ENCODE measurements at places on chromosomes 5 and 9.

DNA sequence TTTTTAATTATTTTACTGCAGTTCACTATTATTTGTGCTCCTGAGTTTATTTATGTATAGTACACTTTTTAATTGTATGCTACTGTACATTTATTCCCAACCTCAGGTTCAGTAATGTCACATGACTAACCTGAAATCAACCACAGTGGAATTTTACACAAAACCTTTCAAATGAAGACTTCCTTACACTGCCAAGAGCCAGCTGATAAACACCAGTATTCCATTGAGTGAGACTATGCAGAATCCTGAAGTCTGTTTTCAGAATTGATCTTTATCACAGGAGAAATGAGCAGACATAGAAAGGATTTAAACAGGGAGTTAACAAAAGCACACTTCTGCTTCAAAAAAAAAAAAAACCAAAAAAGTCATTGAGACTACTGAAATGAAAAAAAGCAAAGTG is 219.5 kb downstream of the PRR16 start:
- DNase-seq: no peak

DNA sequence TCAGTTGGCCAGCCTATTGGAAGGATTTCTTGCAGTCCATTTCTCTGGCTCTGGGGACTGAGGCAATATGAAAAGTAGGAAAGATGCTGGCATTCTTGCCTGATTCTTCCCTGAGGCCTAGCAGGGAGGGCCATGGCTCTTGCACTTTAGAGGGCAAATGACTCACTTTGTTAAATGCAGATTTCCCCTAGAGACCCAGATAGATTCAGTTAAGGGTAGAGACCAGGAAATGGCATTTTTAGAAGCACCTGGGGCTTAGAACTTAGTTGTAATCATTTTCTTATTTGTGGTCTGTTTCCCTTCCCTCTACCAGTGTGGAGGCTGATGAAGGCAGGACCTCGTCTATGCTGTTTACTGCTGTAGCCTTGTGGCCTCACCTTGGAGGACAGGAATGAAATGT is 112.8 kb upstream of the NR3C1 start:
- no peak for DNase-seq

GRCh38 chr9:21875893-21876292 is 73.5 kb downstream of the MTAP start:
- no peak for DNase-seq

GRCh38 chr9:111113712-111114111 is 75.4 kb upstream of the LPAR1 start:
- DNase-seq: no peak

- no peak for DNase-seq
Measured at GRCh38 chr5:143207563-143208364, 195.7 kb downstream of the NR3C1 start.

DNA sequence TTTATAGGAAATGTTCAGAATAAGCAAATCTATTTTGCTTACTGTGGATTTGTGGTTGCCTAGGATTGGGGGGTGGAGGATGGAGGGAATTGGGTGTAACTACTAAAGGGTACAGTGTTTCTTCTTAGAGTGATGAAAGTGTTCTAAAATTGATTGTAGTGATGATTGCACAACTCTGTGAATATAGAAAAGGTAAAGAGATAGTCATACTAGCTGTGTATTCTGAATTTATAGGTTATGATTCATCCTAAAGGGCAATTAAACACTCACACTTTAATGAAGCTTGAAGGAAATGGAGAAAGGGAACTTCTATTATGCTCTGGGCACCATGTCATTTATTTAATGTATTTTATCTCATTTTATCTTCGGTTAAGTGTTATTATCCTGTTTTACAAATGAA is 9.9 kb downstream of the TXNDC8 start:
- no peak for DNase-seq

GRCh38 chr9:124399968-124400940 is 15.0 kb downstream of the PSMB7 start:
- no peak for DNase-seq
